Activated naive CD8-positive, alpha-beta T cell treated with anti-CD3 and anti-CD28 coated beads, Interleukin-2, amount 10 ng/mL, durations not matched to agents 7 days and 5 days (primary cell): ENCODE measurements at places on chromosomes 2 and 18. TPM values are rescaled to one million over a fixed set of nuclear protein-coding genes. Genes with fewer than 3 reads are reported as not detected.

- H3K36me3 ChIP-seq, result no peaks in the 10 kb centered on the region
- no peaks in the 10 kb centered on the region for H3K4me1 ChIP-seq
- H3K27me3 ChIP-seq, result no peaks in the 10 kb centered on the region
- DNase-seq, result no peak
These were observed 142.3 kb upstream of the KCNJ3 start for GRCh38 chr2:154556146-154556545.

GRCh38 chr18:51716277-51716676, 518.8 kb upstream of the MEX3C start:
- no peak overlapping the region for H3K4me3 ChIP-seq
- H3K4me1 ChIP-seq, result no peaks in the 10 kb centered on the region
- no peak overlapping the region for H3K27ac ChIP-seq

DNA sequence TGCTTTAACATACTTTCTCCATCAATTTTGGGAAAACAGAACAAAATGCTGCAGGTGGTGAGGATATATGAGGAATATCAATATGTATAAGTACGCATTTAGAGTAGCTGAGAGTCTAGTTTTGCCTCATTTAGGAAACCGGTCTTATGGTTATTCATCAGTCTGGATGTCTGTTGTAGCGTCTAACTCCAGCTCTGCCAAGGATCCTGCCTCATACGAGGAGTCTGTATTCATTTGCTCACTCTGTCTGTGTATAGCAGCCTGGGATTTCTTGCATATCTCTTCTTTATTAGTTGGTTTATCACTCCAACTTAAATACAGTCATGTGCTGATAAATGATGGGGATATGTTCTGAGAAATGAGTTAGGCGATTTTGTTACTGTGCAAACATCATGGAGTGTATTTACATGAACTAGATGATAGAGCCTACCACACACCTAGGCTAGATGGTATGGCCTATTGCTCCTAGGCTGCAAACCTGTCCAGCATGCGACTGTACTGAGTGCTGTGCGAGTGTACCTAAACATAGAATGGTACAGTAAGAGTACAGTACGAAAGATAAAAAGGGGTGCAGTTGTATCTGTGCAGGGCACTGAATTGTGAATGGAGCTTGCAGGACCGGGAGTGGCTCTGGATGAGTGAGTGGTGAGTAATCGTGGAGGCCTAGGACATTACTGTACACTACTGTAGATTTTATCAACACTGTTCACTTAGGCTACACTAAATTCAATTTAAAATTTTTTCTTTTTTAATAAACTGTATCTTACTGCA, 148.1 kb downstream of the ZNF407 start:
- H3K36me3 ChIP-seq, result peaks cover 5% of the 10 kb centered on the region
- H3K27me3 ChIP-seq, result no peaks in the 10 kb centered on the region
- peaks cover 2% of the 10 kb centered on the region for H3K4me1 ChIP-seq

The RNF152 gene
- 0.23 TPM for total RNA-seq

The LHCGR gene
- total RNA-seq, result not detected

The CROCC2 gene
- not detected for total RNA-seq

The DNER gene
- not detected for total RNA-seq

The ATP5F1A gene
- 285 TPM for total RNA-seq

DNA sequence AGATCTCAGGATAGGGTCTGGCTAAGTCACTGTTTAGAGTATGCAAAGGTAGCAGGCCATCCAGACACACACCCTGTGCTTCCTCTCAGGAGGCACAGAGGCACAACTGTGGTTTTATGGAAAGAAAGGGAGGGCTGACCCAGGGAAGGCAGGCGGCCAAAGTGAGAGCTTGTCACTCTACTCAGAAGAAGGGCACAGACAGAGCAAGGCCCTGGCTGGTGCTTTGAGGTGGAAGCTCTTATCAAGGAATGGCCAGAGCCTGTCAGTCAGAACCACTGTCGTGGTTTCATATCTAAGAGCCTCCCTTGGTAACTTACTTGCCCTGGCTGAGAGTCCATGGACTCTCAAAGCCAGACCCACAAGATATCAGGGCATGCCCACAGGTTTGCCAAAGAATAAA, 40.7 kb downstream of the SLC9A2 start:
- H3K4me1 ChIP-seq, result peaks cover 17% of the 10 kb centered on the region
- no peak overlapping the region for H3K4me3 ChIP-seq
- DNase-seq, result no peak
- H3K27ac ChIP-seq, result no peak overlapping the region
- H3K27me3 ChIP-seq, result peaks cover 3% of the 10 kb centered on the region
- peaks cover 1% of the 10 kb centered on the region for H3K36me3 ChIP-seq
